Breast epithelium (tissue), 4 donors: ENCODE measurements at places on chromosomes 11 and 22.

DNA sequence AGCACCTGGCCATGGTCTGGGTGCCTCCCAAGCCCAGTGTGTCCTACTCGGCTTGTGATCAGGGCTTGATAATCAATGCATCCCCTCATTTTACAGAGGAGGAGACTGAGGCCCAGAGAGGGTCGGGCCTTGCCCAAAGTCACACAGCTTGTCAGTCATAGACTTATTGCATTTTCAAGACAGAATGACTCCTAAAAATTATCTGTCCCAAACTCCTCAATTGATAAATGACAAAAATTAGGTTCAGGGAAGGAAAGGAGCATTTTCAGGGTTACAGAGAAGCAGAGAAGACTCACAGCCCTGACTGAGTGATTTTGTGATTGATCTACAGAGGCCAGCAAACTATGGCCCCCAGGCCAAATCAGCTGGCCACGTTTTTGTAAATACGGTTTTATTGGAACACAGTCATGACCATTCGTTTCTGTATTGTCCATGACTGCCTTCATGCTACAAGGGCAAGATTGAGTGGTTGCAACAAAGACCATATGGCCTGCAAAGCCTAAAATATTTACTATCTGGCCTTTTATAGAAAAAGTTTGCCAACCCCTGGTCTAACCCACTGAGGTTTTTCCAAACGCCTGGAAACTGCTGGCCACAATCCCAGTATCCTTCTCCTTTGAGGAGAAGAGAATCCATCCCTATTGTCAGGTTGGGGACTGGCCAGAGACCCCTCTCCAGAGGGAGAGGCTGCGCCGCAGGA, 35.1 kb upstream of the NAV2 start:
- DNase-seq: no peak

DNA sequence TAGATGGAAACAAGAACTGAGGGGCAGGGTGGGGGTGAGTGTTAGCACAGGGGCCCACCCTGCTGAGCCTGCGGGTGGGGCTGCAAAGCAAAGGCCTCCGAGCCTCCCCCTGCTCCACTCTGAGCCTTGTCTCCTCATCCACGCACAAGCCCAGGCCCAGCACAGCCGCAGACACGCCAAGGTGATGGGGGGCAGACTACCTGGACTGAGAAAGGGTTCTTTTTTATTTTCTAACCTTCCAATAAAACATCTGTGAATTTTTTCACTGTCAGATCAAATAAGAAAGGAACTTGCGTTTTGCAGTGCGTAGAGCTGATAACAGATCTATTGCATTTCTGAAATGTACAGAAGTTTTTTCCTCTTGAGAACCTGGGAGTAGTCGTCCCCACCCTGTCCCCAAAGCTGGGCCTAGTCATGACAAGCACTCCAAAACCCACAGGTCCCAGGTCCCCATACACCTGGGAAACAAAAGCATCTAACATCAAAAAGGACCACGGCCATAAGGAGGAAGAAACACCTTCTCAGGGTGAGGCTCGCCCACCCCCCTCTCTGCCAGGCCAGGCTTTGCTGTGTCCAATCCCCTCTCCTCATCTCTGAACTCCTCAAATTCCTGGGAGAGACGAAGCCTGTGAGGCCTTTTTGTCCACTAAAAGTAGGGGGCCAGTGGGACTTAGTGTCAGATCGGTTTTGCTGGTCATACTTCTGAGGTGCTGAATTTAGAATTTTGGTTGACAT, 22.7 kb upstream of the CD5 start:
- DNase-seq: no peak

DNA sequence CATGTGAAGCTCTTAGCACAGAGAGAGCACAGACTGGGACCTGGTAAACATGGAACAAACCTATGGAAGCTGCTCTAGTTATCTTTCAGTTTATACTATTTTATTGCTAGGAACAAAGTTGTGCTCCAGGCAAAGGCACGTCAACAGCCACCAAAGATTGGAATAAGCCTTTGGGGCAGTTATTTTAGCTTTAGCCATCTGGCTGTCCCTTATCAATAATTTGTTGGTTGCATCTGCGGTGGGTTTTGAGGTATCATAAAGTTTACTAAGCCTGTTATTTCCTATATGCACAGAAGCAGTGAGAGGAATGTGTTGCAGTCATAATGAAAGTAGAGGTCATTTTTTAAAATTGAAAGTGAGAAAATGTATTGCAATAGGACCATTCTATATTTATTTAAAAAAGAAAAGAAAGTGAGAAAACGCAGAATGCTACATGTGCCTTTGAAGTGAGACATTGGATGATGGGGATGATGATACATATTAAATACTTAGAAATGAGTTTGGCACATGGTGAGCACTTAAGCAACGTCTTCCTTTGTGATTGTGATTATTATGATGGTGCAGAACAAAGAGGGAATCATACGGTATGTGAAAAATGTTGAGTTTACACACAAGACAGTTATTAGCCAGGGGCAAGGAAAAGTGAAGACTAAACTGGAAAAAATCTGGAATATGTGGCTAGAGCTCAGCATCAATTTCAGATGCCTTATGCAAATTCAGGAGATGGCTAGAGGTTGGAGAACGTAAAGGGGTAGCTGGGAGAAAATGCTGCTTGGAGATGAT, 58.3 kb downstream of the PRR5L start:
- no peak for DNase-seq

DNA sequence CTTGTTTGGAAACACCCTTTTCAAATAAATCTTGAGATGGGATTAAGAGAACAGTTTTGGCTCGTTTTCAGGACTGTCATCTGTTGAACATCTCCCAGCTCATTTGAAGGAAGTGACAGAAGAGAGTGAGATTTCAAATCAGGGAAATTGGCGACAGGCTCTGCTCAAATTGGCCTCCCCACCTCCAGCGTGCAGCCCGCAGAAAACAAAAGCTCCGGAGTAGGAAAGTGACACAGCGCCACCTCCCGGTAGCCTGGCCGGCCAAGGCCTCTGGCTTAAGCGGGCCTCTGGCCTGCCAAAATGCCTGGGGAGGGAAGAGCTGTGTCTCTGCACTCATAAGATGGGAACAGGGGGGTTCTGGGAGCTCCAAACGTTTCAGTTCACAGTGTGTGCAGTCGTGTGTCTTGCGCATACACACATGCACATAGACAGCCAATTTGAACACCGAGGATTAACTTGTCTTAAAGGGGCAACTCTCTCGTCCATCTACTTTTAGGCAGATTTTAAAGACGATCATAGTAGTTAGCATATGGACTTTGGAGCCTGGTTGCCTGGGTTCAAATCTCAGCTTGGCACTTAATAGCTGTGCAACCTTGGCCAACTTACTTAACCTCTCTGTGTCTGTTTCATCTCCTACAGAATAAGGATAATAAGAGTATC, 132.7 kb upstream of the RCN1 start:
- no peak for DNase-seq

GRCh38 chr11:66529069-66529468, 16.8 kb downstream of the ZDHHC24 start:
- no peak for DNase-seq

GRCh38 chr11:16086229-16086819, 270.0 kb downstream of the SOX6 start:
- DNase-seq: no peak

- no peak for DNase-seq
Observed at GRCh38 chr22:37428649-37429586, 1.6 kb upstream of the ELFN2 start.

GRCh38 chr11:118687906-118688305, 8.5 kb upstream of the TREH start:
- DNase-seq: no peak

GRCh38 chr11:71452199-71453036, 585 bp upstream of the NADSYN1 start:
- DNase-seq: peak; percentile 41

DNA sequence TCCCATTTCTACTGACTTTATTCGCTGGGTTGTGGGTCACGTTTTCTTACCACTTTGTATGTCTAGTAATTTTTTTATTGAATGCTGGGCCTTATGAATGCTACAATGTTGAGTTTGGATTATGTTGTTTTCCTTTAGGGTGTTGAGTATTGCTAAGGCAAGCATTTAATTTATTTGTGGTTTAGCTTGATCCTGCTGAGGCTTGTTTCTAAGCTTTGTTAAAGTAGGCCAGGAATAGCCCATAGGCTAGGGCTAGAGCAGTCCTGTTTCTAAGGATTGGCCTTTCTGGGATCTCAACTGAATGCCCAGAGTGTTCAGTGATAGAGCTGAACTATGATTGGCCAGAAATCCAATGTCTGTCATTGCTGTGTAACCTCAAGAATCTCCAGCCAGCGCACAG, 56.1 kb upstream of the LDLRAD3 start:
- no peak for DNase-seq

GRCh38 chr22:21855676-21856075, 11.8 kb downstream of the MAPK1 start:
- DNase-seq: no peak

DNA sequence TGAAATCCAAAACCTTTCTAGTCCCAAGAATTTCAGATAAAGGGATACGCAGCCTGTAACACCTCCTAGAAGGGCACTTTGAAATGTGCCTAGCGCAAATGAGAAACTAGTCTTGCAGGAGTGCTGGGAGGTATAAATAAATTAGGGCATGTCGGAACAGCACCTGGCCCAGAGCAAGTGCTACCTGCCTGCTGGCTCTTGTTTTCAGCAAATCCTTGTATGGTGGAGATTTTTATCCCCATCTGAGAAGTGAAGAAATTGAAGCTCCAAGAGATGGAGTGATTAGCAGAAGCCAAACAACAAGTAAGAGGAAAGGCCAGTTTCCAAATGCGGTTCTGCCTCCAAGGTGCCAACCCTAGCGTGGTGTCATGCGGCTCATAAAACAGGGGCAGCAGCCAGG, 36.7 kb upstream of the TFIP11 start:
- no peak for DNase-seq

DNA sequence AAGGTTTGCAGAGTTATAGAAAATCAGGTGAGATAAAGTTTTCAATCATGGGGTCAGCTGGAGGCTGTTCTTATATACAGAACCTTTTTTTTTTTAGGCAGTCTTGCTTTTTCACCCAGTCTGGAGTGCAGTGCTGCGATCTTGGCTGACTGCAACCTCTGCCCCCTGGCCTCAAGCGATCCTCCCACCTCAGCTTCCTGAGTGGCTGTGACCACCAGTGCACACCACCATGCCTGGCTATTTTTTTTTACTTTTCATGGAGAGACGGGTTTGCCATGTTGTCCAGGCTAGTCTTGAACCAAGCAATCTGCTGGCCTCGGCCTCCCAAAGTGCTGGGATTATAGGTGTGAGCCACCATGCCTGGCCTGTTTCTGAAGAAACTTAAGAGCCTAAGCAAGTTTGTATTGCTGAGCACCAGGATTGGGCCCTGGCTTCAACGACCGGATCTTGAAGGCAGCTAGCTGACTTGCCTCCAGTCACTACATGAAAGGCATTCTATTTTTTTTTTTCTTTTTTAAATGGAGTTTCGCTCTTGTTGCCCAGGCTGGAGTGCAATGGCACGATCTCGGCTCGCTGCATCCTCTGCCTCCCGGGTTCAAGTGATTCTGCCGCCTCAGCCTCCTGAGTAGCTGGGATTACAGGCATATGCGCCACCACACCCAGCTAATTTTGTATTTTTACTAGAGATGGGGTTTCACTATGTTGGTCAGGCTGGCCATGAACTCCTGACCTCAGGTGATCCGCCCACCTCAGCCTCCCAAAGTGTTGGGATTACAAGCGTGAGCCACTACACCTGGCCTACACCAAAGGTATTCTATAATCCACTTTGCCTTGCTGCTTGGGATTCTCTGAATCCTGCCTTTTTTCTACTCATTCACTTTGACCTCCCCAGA, 7.6 kb downstream of the XBP1 start:
- no peak for DNase-seq

- no peak for DNase-seq
Observed at GRCh38 chr11:65121447-65121864, 478 bp downstream of the FAU start.

DNA sequence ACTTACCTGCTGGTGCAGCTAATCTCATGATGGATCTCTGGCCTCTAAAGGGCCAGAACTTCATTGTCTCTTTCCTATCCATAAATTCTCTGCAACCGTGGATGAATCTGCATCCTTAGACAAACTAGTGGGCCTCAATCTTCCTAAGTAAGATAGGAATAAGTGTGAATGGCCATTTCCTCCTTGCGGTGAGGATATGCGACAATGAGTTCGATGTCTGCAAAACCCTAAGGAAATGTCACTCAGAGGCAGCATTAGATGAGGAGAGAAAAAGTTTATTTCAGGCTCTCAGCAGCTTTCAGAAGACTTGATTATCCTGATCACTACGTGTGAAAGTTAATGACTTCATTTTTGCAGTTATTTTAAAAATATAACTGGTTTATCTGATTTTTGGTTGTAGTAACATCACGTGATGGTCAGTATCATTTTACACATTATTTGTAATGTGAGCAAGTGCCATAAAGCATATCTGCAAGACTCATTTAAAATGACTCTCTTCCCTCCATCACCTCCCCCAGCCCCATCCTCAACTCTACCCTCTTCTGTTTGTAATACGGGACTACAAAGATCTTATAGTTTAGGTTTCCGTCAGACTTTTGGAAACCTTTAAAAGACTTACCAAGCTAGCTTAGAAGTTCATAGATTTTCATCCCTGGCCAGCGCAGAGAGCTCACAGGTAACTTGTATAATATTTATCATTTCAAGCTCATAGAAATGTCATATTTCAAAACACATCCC, 10.2 kb downstream of the GRAP2 start:
- DNase-seq: no peak

GRCh38 chr11:125180413-125181305, 16.1 kb downstream of the PKNOX2 start:
- no peak for DNase-seq

- no peak for DNase-seq
Observed at GRCh38 chr11:57219021-57219627, 17.9 kb downstream of the APLNR start.

DNA sequence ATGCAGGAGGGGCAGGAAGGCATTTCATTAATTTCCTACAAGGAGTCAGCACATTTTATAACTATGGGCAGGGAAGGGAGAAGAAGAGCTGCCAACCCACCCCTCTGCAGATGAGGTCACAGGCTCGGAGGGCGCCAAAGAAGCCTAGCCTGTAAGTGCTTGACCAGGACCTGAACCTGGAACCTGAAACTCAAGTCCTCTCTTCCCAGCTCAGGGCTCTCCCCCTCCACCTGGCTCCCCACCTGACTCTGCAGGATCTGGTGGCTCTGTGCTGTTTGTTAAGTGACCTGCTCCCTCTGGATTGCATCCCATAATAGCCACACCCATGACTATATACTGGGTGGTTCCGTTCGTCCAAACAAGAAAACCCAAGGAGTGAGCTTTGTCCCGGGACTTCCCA, 27.3 kb downstream of the SCGB1A1 start:
- DNase-seq: no peak

- DNase-seq: no peak
Observed at GRCh38 chr11:25242928-25243327, 746.1 kb downstream of the LUZP2 start.

GRCh38 chr11:99682646-99683045, 661.9 kb downstream of the CNTN5 start:
- no peak for DNase-seq

GRCh38 chr22:47057916-47058585, 295.6 kb downstream of the TBC1D22A start:
- no peak for DNase-seq

DNA sequence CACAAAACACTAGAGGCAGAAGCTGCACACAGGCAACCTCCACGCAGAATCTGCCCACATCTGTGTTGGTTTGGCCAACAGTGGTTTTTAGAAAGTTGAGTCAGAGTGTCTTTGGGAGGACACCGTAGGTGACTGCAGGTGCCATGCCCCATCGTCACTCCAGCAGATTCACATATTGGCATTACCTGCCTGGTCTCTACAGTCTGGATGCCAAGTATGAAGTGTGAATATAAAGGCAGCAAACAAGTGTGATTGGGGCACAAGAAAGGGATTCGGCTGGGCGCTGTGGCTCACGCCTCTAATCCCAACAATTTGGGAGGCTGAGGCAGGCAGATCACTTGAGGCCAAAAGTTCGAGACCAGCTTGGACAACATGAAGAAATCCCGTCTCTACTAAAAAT, 11.0 kb upstream of the FXYD2 start:
- DNase-seq: no peak
